ENCODE measurements at places on chromosomes 13 and 19.

- DNase-seq = no peak
Observed at GRCh38 chr13:31786011-31786410, 46.7 kb downstream of the RXFP2 start.

- no peak for DNase-seq
Observed at GRCh38 chr19:38172001-38172400, 52.0 kb downstream of the DPF1 start.

DNA sequence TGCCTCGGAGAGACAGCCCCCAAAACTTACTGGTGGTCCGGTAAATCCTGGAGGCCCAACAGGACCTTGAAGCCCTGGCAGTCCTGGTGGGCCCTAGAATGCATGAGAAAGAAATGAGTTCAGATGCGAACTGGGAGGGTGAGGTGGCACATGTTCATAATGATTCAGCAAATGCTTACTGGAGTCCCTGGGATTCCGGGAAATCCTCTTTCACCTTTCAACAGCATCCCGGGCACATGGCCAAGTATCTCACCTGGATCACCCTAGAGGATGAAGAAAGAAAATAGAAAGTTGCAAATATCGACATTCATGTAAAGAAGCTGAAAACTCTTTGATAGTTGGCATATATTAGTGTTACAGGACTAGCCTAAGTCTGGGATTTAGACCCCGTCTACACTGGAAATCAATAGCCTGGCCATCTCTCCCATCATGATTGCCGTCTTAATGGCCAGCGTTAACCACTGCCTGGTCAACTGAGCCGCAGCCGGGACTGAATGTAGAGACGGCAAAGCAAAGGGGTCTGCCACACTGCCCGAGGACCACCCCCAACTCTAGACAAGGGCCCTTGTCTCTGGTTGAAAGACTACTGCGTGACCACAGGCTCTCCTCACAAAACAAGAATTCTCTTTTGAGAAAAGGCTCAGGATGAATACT is 96.9 kb downstream of the COL4A1 start:
- DNase-seq = no peak

DNA sequence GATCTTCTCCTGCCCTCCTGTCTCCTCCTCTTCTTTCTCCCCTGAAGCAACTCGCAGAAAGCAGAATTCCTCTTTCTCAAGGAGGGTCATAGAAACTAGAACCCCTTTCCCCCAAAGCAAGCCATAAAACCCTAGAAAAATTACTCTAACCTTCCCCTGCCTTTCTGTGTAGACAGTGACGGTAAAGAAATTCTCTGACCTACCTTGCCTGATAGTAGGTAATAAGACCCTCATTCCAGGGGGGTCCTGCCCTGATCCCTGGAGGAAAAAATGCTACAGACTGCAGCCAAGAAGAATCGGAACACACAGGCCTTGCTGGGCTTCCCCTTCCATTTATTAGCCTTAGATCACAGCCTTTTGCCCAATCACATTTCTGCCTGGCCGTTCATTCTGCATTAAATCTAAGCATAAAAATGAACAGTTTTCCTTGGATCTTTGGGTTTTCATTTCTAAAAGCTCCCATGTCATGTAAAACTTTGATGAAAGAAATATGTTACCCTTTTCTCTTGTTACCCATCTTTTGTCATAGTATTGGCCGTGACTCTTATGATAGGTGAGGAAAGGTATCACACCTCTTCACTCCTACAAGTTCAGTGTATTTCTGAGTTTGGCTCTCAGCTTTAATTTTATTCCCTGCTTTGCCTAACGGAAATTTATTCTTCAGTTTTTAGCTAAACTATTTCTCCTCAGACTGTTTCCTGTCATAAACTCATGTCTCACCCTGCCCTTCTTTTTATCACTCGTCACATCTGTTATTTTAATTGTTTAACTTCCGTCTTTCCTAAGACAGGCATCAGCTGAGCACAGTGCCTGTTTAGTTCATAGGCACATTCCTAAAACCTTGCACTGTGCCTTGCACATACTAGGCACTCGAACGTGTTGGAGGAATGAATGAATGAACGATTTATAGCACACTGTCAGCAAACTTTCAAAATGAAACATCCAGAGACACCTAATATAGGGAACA is 20.4 kb upstream of the CPB2 start:
- no peak for DNase-seq

- DNase-seq = no peak
Observed at GRCh38 chr13:100214886-100215285, 126.0 kb downstream of the PCCA start.
